ENCODE measurements at places on chromosomes 3 and 15. TPM values are rescaled to one million over a fixed set of nuclear protein-coding genes. Genes with fewer than 3 reads are reported as not detected.

The ITIH4 gene
- total RNA-seq, result 0.38 TPM

The AQP9 gene
- not detected for total RNA-seq

The SLC25A36 gene
- 60.9 TPM for total RNA-seq

The PLAAT1 gene
- 0.44 TPM for total RNA-seq

The PCOLCE2 gene
- total RNA-seq, result 0.50 TPM

The MAGI1 gene
- total RNA-seq, result 106 TPM

The ROPN1 gene
- not detected for total RNA-seq

The SPTSSB gene
- total RNA-seq, result not detected

The RBPMS2 gene
- total RNA-seq, result not detected

The PFKFB4 gene
- total RNA-seq, result 1.4 TPM

The ZNF662 gene
- 0.81 TPM for total RNA-seq

The RAD18 gene
- 22.0 TPM for total RNA-seq

The TRIM71 gene
- total RNA-seq, result not detected

The STAC gene
- total RNA-seq, result 7.4 TPM

The OR5H1 gene
- total RNA-seq, result not detected

The FOXL2NB gene
- total RNA-seq, result not detected

The SNRK gene
- total RNA-seq, result 147 TPM

The GNAT1 gene
- not detected for total RNA-seq

The ALS2CL gene
- total RNA-seq, result 9.9 TPM

The RBP2 gene
- total RNA-seq, result not detected

The DUSP7 gene
- 7.0 TPM for total RNA-seq

The TTLL13 gene
- 0.06 TPM for total RNA-seq

The SEMA3G gene
- 6.8 TPM for total RNA-seq

The FHIT gene
- 1.6 TPM for total RNA-seq

The PIK3R4 gene
- total RNA-seq, result 25.3 TPM

The SETMAR gene
- 5.0 TPM for total RNA-seq

The MANF gene
- total RNA-seq, result 167 TPM

The HIGD2B gene
- not detected for total RNA-seq

The ABTB1 gene
- total RNA-seq, result 9.3 TPM

Measured in bladder microvascular endothelial cell (primary cell).